ENCODE measurements at places on chromosomes 13 and 19.

GRCh38 chr13:111165241-111166010 lies 50.3 kb downstream of the ARHGEF7 start:
- no peak for DNase-seq

- peak; percentile 24 for DNase-seq
These were observed 135.3 kb upstream of the TMTC4 start for GRCh38 chr13:100809856-100810255.

DNA sequence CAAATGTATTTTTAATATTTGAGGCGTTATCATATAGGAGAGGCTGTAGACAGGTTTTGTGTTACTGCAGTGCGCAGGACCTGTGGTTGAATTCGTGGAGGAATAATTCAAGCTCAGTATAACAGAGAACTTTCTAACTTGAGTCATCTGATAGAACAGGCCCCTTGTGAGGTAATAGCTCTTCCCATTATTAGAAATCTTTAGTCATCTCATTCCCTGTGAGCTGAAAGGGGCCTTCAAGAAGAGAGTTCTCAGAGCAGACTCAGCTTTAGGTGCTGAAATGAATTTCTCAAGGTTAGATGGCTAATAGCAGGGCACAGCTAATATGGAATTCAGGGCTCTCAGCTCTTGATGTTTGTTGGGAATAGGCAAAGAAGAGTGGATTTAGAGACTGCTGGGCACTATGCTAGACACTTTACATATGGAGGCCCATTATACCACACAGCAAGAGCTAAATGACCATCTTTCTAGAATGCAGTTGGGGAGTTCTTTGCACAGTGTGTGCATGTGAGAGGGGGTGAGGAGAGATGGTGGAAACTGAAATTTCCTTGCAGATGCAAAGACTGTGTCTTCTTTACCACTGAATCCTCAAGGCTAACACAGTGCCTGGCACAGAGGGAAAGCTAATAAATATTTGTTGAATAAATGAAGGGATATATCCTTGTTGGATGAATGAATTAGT lies 89.5 kb downstream of the DGKH start:
- no peak for DNase-seq

GRCh38 chr13:29917650-29918049 lies 67.2 kb upstream of the UBL3 start:
- DNase-seq: no peak

GRCh38 chr13:110506859-110507566 lies 54.5 kb downstream of the RAB20 start:
- no peak for DNase-seq
